ENCODE measurements at places on chromosomes 13 and 19. TPM values are rescaled to one million over a fixed set of nuclear protein-coding genes. Genes with fewer than 3 reads are reported as not detected.

The SYT3 gene
- not detected for total RNA-seq

The SPPL2B gene
- total RNA-seq, result 173 TPM

The PSG11 gene
- total RNA-seq, result not detected

The CRTC1 gene
- total RNA-seq, result 10.2 TPM

The ATP4A gene
- not detected for total RNA-seq

The ZNF799 gene
- total RNA-seq, result 7.5 TPM

The TRIP10 gene
- total RNA-seq, result 73.6 TPM

The ZNF90 gene
- 3.4 TPM for total RNA-seq

The NOVA2 gene
- total RNA-seq, result 1.2 TPM

The CDC42EP5 gene
- 501 TPM for total RNA-seq

The SIGLEC6 gene
- 0.85 TPM for total RNA-seq

The GARIN5A gene
- total RNA-seq, result 1.5 TPM

The IGFL2 gene
- total RNA-seq, result not detected

The P2RY11 gene
- total RNA-seq, result 12.9 TPM

The BRCA2 gene
- 1.7 TPM for total RNA-seq

The ZNF534 gene
- not detected for total RNA-seq

The TLE2 gene
- total RNA-seq, result 32.9 TPM

The GPR12 gene
- total RNA-seq, result 0.08 TPM

The SIRT6 gene
- total RNA-seq, result 96.1 TPM

The UGGT2 gene
- total RNA-seq, result 17.2 TPM

The NAPSA gene
- total RNA-seq, result 1.1 TPM

The ODAD3 gene
- 0.42 TPM for total RNA-seq

The CACNG6 gene
- not detected for total RNA-seq

The NLRP13 gene
- total RNA-seq, result not detected

The LHB gene
- total RNA-seq, result not detected

The C1QTNF9B gene
- not detected for total RNA-seq

The MYO1F gene
- total RNA-seq, result 5.4 TPM

The CALR3 gene
- not detected for total RNA-seq

The IGFL1 gene
- not detected for total RNA-seq

The NKPD1 gene
- total RNA-seq, result 0.08 TPM

Measured in left colon (tissue), 2 donors.